ENCODE measurements at places on chromosomes 4 and X.

DNA sequence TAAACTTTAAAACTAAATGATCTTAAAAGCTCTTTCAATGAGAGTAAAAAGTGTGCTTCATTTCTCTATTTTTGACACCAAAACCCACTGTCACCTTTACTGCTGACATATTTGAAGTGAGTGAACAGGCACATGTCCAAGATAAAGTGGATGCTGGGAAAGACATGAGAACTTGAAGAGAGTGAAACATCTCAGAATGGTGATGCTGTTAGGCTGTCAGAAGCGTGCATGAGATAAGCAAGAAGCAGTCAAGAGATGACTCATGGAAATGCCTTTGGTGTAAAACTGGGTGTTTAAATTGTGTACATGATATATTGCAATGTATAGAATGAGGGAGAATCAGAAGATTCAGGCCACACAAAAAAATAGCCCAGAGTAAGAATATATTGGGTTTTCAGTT is 21.8 kb upstream of the GBA3 start:
- peak; percentile 26 for DNase-seq

GRCh38 chr4:83179205-83179604 is 64.7 kb upstream of the PLAC8 start:
- DNase-seq: no peak

DNA sequence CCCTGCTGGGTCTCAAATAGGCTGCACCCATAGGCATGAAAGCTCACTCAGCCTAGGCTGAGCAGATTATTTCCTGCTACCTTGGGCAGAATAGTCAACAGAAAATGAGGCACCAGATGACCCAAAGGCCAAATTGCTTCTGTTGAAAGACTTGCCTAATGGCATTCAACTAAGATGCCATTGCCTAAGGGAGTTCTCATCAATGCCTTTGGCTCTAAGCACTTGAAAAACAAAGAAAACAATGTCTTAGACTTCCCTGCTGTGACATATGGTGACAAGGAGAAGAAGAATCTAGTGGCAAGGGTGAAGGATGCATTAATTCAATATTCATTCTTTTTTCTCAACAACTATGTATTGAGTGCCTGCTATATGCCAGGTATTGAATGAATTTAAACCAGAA is 25.7 kb upstream of the PCDH19 start:
- DNase-seq: peak; percentile 65

GRCh38 chr4:10239982-10240654 is 123.5 kb upstream of the WDR1 start:
- DNase-seq: no peak

GRCh38 chr4:169612871-169613859 is 782 bp upstream of the NEK1 start:
- DNase-seq: peak; percentile 92

DNA sequence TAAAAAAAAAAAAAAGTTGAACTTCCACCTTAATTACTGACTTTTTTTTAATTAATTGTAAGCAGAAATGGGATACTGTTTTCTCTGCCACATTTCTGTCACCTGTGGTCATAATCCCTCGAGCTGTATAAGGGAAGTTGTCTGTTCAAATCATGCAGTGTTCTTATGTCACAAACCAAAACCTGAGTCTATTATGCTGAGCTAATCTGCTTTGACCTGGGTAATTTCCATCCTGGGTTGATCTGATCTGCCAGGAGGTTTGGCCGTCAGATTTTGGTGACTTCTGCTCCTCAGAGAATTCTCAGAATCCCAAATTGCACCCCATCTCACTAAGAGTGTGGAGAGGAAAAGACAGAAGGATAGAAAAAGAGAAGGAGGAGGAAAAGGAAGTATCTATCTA is 683.1 kb downstream of the KCTD8 start:
- DNase-seq: no peak

- peak; percentile 40 for DNase-seq
These were observed 297.8 kb upstream of the FAM241A start for GRCh38 chr4:111847296-111848008.

DNA sequence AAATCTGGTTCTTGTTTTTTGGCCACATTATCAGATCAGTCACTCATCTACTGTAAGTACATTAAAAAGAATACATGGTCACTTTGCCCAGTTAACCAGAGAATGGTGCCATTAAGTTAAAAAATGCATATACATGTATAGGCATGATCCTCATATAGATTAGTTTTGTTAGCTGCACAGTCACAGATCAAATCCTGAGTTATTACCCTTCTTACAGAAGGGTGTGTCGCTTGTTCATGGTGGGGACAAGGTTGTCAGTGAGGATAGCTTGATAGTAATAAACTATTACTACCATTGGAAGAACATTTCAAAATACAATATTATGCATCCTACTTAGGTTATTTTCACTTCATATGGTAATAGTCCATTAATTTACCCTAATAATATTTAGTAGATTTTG is 48.5 kb downstream of the GALNT7 start:
- no peak for DNase-seq

DNA sequence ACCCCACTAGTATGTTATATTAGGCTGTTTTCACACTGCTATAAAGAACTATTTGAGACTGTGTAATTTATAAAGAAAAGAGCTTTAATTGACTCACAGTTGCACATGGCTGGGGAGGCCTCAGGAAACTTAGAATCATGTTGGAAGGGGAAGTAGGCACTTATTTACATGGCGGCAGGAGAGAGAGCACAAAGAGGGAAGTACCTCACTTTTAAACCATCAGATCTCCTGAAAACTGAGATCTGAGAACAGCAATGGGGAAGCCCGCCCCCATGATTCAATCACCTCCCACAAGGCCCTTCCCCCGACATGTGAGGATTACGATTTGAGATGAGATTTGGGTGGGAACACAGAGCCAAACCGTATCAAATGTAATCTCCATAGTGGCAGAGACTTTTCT is 45.4 kb upstream of the XK start:
- no peak for DNase-seq

GRCh38 chr4:95388911-95389310 is 159.9 kb downstream of the UNC5C start:
- no peak for DNase-seq

DNA sequence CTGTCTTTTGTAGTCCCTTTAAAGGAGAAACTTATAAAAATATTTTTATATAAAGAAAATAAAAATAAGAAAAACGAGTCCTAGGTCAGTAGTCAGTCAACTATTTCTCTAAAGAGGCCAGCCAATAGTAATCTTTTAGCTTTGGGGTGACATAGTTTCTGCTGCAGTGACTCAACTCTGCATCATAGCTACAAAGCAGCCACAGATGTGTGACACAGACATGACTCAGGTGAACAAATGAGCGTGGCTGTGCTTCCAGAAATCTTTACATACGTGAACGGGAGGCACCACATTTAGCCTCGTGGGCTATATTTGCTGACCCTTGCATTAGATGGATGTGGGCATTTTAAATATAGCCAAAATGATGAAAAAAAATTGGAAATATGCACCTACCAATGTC is 1862.5 kb upstream of the TENM3 start:
- DNase-seq: no peak

GRCh38 chr4:4182835-4183568 is 43.7 kb downstream of the OTOP1 start:
- peak; percentile 45 for DNase-seq

GRCh38 chr4:3784454-3785291 is 18.5 kb downstream of the ADRA2C start:
- DNase-seq: no peak

- no peak for DNase-seq
These were observed 868.0 kb downstream of the RPA4 start for GRCh38 chrX:97751735-97752134.

DNA sequence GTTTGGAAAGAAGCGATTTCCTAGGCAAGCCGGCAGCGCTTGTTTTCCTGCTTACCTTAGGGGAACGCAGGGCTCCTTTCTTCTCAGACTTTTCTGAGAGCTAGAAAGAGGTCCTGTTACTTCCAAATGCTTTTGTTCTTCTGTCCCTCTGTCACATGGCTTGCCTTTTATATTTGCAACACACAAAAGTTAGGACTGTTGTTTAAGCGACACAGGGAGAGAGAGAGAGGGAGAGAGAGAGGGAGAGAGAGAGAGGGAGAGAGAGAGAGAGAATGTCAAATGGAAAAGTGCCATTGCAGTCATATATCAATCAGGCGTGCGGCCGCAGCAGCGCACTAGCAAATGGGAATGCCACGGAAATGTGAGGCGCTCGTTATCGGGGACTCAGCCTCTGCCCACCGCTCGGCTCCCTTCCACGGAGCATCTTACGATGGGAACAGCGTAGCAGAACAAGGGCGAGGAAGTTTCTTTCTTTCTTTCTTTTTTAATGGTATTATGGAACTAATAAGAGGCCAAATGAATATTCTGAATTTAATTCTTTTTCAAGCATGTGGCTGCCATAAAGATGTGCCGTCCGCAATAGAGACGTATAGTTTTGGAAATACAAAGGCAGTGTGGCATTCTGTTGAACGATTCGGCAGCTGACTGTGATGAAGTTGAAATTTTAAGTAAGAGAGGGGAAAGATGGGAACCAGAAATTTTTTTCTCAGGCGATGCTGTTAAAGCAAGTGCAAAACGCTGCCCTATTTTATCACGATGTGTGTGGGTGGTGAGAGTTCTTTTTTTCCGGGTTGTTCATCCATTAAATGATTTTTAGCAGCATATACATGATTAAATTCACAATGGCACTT is at the start of gene NDP:
Gene NDP (minus strand): TSS at position 142 of the 851 bp plus-strand sequence. CDS start 14,745 bp downstream, outside the sequence.
- peak; percentile 18 for DNase-seq

DNA sequence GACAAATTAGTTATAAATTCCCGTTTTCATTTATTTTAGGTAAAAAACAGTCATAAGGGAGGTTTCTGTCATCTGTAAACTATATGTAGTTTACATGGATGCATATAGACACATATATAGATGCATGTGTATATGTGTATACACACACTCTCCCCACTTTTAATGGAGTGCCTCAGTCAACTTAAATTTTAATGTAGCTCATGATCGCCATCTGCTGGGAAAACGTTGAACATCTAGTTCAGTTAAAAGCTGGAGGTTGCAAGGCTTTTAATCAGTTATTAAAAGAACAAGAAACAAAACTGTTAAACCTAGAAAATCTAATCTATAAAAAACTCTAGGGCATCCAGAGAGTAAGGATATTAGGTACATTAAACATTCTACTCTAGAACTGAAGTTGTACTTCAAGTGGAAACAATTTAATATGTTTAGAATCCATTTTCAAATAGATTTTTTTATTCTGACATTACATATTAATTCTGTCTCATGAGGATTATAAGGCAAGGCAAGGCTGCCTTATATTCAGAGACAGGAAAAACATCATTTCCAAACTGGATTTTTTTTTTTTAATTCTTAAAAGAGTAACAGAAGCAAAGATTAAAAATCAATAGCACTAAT is 122.6 kb downstream of the SHISA3 start:
- peak; percentile 47 for DNase-seq

GRCh38 chr4:55396308-55397125 is 760 bp downstream of the TMEM165 start:
- DNase-seq: peak; percentile 68

DNA sequence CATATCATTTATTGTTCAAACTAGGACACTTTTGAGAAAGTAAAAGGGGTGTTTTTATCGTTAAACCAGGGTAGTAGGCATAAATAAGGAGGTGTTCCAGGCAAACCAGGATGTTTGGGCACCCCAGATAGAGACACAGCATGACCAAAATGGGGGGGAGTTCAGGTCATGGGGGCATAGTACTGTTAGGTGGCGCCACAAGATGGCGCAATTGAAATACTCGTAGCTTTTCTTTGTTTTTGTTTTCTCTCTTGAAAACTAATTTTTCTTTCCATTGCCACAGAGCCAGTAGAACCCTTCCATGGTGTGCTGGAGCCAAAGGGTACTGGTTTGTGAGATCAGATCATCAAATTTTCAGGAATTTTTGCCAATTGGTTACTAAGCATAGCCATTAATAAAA is 283.4 kb downstream of the BCOR start:
- no peak for DNase-seq

- no peak for DNase-seq
These were observed 405 bp downstream of the CENPE start for GRCh38 chr4:103197765-103198110.

- DNase-seq: no peak
These were observed 200.0 kb downstream of the PALLD start for GRCh38 chr4:168696826-168697225.

DNA sequence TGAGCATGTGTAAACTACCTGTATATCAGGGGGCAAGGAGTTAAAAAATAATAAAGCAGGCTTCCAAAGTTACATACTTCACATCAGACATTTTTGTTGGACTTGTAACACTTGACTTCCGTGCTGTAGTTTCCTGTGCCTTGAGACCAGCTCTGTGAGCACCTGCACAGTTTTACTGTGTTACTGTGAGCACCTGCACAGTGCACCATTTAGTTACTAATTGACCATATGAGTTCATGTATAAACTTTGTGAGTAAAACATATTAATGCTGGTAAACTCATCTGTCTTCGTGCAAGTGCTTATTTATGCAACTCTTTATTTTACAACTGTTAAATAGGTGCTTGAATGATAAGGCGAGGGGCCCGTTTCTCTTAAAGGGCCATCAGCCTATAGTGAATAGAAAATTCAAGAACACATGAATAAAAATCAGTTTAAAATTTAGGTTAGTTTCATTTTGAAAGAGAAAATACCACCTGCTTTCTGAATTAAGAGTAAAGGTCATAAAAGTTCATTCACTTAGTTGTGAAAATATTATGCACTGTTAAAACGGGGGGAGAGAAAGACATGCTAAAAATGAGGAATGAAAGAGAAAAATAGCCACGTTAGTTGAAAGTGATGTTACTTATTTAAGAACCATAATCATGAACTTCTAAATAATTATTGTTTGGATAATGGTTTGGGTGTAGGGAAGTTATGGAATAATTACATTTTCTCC is 42.4 kb downstream of the USP9X start:
- DNase-seq: no peak

GRCh38 chr4:148116969-148117368 is 325.2 kb downstream of the NR3C2 start:
- peak; percentile 31 for DNase-seq

DNA sequence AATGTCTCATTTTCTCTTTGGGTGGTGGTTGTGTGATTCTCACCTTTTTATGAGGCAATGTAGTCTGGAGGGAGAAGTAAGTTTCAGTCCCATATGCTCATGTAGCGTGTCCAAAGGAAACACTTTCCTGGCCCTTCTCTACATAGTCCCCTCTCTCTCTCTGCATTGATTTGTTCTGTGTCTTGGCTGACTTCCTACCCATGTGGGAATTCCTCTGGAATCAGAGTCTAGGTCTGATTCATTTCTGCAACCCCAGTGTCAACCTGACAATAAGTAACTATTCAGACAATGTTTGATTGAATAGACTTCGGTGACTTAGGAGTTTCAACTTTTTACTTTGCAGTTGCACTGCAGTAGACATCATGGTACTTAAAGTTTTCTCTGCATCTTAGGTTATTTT is 2.7 kb upstream of the ALAS2 start:
- no peak for DNase-seq
